NCI-H69 (cell line): ENCODE measurements at places on chromosomes 11 and 22.

DNA sequence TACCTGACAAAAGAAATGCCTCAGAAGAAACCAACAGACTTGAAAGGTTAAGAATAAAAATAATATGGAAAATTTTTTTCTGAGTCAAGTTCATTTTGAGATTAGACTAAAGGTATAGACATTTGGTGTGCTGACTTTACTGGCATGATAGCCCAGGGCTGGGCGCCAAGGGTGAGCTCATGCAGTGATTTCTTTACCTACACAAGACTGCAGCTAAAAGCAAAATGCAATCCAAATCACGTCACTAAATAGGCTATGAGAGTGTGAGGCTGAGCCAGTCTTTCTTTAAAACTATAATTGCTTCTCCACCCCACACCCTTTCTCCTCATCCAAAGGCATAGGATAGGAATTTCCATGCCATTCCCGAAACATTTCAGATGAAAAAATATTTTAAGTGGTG lies 196.5 kb downstream of the FAM76B start:
- DNase-seq, result peak; percentile 67

DNA sequence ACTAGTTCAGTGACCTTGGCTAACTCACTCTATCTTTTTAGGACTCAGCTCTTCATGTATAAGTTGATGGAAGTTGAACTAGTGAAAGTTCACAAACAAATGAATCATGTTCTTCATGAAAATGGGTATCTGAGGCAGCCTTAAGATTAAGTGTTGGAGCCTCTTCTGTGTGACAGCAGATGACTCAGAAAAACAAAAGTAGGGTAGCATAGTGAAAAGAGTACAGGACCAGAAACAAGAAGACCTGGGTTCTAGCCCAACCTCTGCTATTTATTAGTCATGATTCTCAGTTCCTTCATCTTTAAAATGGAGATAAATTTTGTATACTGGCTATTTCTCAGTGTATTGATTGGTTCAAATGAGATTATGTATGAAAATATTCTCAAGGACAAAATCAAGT lies 60.2 kb downstream of the USP35 start:
- DNase-seq, result no peak

DNA sequence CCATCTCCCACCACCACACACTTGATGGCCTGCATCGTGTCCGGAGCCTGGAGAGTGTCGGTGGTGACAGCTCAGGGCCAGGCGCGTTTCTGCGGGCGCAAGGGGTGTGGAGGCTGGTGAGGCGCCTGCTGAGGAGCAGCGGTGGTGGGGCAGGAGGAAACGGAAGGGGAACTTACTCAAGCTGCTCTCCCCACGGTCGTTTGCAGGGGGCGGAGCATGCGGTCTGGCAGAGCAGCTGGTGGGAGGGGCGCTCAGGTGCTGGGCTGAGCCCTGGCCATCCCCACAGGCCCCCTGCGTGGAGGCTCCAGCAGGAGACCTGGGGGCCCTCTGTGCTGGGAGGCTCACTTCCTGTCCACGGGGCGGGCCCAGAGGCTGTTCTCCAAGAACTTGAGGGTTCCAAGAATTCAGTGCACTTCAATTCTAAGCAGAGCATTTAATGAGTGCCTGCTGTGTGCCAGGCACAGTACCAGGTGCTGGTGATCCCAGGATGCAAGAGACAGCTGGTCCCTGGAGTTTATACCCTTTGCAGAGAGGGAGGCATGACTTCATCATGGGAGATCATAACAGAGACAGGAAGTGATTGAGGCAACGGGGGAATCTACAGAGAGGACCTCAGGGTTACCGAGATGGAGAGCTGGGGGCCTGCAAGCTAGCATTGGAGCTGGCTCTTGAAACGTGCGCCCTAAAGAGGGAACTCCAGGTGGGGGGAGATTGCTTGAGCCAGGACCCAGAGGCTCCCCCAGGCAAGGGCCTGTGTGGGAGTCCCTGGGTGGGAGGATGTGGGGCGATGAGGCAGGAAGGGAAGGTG lies at the start of gene RAC2:
TSS of gene RAC2 (minus strand) at position 156 of the 808 bp plus-strand sequence. CDS start at position 35, 121 bp downstream.
- peak; percentile 54 for DNase-seq

DNA sequence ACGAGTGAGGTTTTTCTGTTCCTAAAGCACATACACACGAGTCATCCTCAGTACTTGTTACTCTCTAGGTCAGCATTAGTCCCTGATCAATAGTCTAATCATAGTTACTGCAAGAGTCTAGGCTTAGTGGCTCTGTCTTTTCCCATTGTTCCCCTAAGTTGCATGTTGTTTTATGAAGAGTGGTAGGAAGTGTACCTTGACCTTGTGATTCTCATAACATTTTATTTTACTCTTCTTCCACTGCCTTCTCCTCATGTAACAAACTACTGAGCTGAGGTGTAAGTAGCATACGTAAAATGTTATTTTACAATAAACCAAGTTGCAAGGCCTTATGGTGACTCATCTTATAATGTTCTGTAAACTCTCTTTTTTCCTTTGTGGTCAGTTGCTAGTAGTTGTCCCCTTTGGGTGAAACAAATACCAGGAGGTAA lies 15.0 kb downstream of the METTL15 start:
- peak; percentile 52 for DNase-seq

DNA sequence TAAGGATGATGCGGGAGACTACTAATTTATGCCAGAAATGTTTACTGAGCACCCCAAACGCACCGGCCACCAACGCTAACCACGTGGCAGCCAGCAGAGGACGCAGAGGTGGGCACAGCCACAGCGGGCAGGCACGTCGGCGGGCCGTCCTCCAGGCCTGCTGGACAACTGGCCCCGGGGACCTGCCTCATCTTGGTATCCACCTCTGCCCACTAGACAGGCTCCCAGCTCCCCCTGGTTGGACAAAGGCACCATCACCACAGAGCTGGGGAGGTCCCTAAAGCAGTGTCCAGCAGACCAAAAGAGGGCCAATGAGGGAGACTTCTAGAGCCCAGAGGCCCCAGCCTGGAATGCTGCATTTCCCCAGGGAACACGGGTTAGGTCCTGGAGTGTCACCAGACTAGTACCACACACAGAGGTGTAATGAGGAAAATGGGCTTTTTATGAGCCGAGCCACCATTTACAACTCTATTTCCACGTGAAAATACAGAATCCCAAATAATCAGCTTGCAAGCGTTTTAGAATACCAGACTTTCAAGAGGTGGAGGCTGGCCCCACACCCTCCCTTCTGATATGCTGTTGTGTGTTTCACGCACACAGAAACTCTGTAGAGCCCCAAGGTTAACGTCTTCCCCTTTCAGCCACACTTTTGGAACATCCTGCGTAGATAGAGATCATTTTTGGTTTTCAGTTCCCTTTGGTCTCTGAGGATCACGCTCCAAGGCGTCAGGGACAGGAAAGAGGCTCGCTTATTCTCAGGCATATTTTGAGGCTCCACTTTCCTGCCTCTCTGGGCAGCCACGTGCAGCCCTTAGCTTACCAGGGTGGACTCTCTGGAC lies 23.7 kb upstream of the BID start:
- no peak for DNase-seq

- peak; percentile 31 for DNase-seq
Observed at GRCh38 chr11:14645015-14645912, 1.7 kb downstream of the PDE3B start.

DNA sequence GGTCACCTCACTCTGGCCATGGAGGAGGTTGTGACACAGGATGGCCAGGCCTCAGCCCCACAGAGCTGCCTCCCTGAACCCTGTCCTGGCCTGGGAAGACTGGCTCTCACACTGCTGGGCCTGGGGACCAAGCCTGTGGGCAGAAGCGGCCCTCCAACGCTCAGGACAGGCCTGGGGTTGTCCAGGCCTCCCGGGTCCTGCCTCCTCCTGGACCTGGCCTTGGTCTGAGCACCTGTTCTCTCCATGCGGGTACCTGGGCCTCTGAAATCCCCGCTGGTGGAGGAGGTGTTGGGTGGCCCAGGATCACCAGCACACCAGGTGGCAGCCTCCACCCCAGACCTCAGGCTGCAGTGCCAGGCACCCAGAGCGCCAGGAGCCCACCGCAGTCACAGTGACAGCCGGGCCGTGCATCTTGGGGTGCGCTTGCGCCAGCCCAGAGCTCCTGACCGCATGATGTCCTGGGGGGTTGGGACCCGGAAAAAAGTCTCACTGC lies 16.1 kb upstream of the PIM3 start:
- DNase-seq, result no peak

- DNase-seq, result no peak
Observed at GRCh38 chr11:28834877-28835276, 726.7 kb downstream of the METTL15 start.

GRCh38 chr22:38523029-38523428 lies 16.9 kb upstream of the DDX17 start:
- no peak for DNase-seq

- DNase-seq, result peak; percentile 82
Observed at GRCh38 chr22:20606041-20606783, 98.8 kb downstream of the MED15 start.

DNA sequence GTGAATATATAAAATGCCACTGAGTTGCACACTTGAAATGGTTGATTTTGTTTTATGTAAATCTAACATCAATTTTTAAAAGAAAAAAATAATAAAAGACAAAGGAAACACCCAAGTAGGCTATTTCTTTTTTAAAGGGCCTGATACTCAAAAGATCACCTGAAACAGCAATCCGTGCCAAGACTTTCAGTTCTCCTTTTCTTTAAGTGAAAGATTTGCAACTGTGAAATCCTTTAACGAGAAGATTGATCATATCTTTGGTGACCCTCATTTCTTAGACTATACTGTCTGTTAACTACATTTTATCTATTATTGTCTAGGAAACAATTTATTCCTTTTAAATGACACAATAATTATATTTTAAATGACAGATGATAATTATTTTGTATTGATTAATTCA lies 1841.5 kb downstream of the LRRC4C start:
- DNase-seq, result no peak

GRCh38 chr22:32378707-32379272 lies 21.1 kb downstream of the RFPL3 start:
- DNase-seq, result peak; percentile 70

- no peak for DNase-seq
Observed at GRCh38 chr22:24386937-24387471, 40.4 kb upstream of the ADORA2A start.

GRCh38 chr11:77353131-77353530 lies 51.6 kb upstream of the GDPD4 start:
- DNase-seq, result no peak

DNA sequence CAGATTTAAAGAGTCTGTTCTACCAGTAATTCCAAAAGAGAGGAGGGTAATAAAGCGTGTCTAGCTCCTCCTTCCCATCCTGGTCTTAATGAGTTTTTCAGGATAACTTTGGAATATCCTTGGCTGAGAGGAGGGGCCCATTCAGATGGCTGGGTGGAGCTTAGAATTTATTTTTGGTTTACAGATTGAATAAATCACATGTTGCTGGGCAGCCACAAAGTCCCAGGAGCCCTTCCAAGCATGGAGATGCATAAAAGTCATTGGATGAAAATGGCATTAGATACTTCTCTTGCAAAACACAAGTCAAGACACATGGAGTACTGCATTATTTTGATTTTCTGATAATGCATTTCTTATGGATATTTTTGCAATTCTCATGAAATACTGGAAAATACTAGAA lies 139.0 kb downstream of the TRPC6 start:
- DNase-seq, result no peak

DNA sequence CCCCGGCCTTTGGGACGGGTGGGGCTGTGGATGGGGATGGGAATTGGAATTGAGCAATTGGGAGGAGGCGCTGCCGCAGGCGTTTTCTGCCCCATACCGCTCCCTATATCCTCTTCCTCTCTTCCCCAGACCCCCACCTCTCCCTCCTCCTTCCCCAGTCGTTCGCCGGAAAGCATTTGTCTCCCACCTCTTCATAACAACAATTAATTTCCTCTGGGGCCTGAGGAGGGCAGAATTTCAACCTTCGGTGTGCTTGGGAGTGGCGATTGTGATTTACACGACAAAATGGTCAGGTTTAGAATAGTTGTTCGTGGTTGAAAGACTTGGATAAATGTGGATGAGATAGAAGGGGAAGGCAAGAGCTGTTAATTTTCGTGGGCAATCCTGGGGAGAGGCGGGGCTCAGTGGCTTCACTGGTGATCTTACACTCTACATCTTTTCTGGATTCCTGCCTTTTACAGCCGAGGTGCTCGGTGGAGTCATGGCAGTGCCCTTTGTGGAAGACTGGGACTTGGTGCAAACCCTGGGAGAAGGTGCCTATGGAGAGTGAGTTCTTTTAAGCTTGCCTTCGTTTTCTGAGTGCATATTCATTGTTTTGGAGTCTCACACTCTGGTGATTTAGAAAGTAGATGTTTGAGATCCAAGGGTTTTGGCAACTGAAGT lies 1.5 kb downstream of the CHEK1 start:
- DNase-seq, result peak; percentile 97

DNA sequence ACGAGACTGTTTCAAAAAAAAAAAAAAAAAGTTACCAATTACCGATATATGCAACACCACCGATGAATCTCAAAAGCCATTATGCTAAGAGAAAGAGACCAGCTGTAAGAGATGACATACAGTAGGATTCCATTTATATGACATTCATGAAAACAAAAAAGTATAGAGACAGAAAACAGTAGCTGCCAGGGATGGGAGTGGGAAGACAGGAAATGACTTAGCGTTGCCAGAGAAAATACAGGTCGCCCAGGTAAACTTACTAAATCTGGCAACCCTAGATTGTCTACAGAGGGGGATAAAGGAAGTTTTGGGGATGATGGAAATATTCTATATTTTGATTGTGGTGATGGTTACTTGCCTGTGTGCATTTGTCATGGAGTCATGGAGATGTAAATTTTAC lies 7.9 kb upstream of the C11orf24 start:
- DNase-seq, result no peak

DNA sequence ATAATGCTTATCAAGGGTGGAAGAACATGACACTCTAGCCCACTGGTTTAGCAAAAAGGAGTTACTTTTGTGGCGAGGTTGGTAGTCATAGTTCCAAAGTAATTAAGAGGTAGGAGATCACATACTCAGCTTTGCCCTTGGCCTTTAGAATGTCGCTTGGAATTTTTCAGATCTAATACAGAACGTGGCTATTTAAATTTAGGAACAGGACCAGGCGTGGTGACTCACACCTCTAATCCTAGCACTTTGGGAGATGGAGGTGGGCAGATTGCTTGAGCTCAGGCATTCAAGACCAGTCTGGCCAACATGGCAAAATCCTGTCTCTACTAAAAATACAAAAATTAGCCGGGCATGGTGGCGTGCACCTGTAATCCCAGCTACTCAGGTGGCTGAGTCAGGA lies 26.1 kb upstream of the ZNRF3 start:
- DNase-seq, result no peak

DNA sequence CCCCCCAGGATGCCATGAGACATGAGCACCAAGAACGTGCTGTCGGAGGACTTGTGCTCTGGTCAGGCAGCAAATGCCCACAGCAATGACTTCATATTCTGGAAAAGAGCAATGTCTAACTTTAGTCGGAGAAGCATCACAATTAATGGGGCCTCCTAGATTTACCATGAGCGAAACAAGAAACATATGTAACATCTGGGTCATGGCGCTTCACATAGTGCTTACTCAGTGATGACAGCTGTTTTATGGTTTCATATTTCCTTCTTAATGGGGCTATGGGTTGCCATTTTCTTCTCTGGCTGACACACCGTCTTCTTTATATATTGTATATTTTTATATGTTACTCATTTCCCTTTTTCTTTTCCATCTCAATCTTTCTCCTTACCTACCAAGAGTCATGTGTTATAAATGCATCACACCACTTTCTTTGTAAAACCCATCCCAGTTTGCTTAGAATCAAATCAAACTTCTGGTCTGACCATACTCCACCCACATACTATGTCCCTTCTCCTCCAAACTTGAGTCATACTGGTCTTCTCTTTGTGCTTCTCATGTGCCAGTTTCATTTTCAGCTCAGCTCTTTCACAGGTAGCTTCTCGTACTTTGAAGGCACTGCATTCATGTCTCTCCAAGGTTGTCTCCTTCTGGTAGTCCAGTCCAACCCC lies 9.4 kb upstream of the CASP12 start:
- no peak for DNase-seq

GRCh38 chr22:39151329-39151975 lies 1.0 kb downstream of the CBX7 start:
- no peak for DNase-seq
